NCI-H1105 (cell line): ENCODE measurements at places on chromosomes 7 and 10.

DNA sequence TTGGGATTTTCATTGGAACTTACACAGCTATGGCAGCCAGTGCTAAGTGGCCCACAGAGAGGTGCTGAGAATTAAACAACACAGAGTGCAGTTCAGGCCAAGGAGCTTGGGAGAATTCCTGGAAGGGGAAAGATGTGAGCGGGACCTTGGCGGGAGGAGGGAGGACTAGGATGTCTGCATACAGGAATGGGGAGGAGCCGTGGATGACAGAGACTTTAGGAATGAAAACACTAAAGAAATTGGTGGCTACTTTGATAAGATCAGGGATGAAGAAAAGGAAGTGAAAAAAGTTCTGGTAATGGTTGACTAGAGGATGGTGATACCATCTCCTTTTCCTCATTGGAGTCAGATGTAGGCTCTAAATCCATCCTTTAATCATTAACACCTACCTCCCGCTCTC lies 234.2 kb upstream of the FZD8 start:
- no peak for DNase-seq

DNA sequence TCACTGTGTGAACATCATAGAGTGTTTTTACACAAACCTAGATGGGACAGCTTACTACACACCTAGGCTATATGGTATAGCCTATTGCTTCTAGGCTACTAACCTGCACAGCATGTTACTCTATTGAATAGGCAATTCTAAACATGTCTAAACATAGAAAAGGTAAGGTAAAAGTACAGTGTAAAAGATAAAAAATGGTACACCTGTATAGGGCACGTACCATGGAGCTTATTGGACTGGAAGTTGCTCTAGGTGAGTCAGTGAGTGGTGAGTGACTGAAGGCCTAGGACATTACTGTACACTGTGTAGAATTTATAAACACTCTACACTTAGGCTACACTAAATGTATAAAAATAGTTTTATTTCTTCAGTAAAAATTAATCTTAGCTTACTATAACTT lies 182.0 kb upstream of the THSD7A start:
- no peak for DNase-seq

GRCh38 chr7:128124786-128125185 lies 93.5 kb upstream of the LRRC4 start:
- no peak for DNase-seq

DNA sequence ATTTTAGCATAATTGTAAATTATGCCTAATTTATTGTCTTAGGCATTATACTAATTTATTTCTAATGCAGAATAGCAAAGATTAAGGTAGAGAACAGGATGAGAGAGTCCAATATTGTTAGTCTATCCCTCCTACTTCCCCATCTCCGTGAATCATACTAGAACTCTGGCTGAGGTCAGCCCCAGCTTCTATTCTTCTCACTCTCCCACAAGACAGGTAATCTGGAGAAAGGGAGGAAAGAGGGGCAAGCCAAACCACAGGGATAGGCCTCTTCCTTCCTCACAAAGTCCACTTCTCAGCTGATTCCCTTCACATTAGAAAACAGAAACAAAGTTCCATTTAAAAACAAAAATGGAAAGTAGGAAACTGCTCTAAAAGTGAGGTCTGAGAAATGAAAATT lies 117.5 kb upstream of the LAMB4 start:
- no peak for DNase-seq

DNA sequence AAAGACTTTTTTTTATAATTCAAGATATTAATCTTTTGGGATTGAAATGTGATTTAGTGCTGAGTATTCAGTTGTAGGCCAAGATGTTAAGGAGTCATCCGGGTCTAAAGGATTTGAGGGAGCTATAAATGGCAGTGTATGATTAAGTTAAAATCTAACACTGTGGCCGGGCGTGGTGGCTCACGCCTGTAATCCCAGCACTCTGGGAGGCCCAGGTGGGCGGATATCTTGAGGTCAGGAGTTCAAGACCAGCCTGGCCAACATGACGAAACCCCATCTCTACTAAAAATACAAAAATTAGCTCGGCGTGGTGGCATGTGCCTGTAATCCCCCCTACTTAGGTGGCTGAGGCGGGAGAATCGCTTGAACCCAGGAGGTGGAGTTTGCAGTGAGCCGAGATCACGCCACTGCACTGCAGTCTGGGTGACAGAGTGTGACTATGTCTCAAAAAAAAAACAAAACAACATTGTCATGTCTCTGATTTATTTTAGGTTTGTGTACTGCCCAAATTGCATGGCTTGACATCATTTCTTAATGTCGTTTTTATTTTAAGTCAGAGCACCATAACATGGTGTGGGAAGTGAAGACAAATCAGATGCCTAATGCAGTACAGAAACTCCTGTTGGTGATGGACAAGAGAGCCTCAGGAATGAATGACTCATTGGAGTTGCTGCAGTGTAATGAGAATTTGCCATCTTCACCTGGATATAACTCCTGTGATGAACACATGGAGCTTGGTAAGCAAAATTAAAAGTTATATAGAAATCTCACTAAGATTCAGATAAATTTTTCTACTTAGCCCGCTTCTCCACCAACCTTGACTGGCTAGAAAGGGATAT lies 10.7 kb downstream of the HBP1 start:
- no peak for DNase-seq

- DNase-seq: no peak
Measured at GRCh38 chr7:92797693-92798092, 38.7 kb downstream of the CDK6 start.

DNA sequence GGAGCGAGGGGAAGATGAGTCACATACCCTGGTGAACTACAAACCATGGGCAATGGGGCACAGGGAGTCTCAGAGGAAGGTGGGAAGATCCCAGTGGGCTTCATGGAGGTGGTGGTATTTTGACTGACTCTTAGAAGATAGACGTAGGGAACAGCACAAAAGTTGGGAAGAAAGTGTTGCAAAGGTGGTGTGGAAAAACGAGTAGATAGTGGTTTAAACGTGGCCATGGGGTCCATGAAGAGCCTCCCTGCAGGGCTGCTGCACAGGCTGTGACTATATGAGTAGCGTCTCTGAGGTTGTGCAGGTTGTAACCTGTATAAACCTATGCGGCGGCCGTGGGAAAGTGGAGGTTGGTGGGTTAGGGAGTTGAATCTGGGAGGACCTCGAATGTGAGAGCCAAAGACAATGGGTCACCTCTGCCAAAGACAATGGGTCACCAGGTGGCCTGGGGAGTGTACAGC lies 13.8 kb downstream of the LZTS2 start:
- DNase-seq: no peak

DNA sequence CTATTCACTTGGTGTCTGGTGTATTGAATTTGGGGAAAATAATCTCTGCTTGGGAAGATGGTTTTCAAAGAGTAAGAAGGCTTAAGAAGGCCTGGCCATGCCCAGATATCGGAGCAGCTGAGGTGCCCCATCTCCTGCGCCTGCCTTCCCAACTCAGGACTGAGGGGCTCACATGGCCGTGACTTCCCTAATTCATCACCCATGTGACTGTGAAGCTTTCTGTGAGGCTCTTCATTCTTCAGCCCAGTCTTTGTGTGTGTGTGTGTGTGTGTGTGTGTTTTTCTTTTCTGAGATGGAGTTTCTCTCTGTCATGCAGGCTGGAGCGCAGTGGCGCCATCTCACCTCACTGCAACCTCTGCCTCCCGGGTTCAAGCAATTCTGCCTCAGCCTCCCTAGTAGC lies 53.2 kb downstream of the PROSER2 start:
- no peak for DNase-seq

DNA sequence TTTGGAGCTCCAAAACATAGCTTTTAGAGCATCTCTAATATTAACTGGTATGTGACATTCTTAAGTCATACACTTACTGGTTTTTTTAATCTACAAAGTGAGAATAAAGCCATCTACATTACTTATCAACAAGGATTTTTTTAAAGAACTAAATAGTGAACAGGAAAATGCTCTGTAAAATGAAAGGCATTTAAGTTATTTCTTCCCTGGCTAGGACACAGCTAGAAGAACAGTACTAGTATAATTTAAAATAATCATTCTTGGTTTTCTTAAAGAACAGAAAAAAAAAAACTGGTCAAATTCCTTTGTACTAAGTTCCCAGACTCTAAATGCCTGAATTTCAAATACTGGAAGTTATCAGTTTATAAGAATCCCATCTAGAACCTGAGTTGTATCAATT lies 139.5 kb downstream of the SRPK2 start:
- DNase-seq: no peak

DNA sequence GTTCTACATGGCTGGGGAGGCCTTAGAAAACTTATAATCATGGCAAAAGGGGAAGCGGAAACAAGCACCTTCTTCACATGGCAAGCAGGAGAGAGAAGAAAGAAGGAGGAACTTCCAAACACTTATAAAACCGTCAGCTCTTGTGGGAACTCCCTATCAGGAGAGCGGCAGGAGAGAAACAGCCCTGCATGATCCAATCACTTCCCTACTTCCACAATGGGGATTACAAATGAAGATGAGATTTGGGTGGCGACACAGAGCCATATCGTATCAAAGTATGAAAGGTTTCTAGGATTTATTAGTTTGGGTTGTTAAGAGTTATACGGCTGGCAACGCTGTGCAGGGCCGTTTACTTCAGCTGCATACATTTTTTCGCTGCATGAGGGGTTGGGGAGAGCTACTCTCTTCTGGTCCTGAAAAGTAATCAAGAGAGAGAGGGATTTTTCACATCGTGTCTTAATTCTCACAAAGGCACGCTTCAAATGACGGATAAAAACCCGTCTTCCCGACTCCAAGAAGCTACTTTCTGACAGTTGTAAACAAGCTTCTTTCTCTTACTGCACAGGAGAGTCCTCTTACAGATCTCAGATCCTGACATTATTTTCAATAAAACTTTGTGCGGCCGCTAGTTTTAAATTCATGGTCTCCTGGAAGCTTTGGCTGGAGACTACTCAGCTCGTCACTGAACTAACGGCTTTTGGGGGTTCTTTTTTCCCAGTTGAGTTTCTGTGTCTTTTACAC lies 751 bp upstream of the GTPBP10 start:
- DNase-seq: no peak

DNA sequence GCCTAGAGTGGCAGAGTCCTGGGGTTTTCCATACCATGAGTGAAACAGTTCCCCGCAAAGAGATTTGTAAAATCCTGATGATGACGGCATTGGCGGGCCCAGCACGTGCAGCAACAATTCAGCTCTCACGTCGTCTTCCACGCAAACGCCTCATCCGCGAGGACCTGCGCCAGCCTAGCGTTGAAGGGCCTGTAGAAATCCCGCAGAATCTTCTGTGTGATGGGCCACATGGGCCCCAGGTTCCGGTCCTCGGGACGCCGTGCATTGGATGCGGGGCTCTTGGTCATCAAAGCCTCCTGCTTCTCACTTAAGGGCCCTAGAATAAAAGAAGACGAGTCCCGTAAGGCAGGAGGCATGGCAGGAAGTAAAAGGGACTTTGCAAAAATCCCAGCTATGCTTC lies 83.4 kb downstream of the CHST15 start:
- DNase-seq: no peak

DNA sequence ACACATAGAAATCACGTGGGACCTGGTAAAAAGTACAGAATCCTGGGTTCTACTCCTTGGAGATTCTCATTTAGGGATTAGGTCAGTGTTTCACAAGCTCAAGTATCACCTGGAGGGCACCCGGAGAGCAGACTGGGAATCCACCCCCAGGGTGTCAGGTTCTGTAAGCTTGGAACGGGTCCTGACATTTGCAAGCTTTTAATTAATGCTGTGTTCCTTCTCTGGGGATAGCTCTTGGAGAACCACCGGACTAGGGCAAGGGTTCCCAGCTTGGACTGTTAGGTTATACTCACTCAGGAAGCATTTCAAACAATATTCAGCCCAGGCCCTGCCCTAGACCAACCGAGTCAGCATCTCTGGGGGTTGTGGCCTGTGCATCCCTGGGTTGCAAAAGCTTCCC lies 23.0 kb downstream of the TCF7L2 start:
- DNase-seq: no peak

- DNase-seq: no peak
Measured at GRCh38 chr7:45978010-45978681, 57.1 kb upstream of the IGFBP3 start.

- no peak for DNase-seq
Measured at GRCh38 chr10:1157615-1157933, 101.4 kb downstream of the WDR37 start.
